ENCODE measurements at places on chromosomes 2 and 18. TPM values are rescaled to one million over a fixed set of nuclear protein-coding genes. Genes with fewer than 3 reads are reported as not detected.

- DNase-seq, result no peak
These were observed 9.9 kb downstream of the PLEKHM3 start for GRCh38 chr2:208015475-208015874.

- DNase-seq, result no peak
These were observed 77.0 kb upstream of the SPOPL start for GRCh38 chr2:138424436-138425140.

- DNase-seq, result no peak
These were observed 44.4 kb upstream of the RBM44 start for GRCh38 chr2:237754182-237754581.

DNA sequence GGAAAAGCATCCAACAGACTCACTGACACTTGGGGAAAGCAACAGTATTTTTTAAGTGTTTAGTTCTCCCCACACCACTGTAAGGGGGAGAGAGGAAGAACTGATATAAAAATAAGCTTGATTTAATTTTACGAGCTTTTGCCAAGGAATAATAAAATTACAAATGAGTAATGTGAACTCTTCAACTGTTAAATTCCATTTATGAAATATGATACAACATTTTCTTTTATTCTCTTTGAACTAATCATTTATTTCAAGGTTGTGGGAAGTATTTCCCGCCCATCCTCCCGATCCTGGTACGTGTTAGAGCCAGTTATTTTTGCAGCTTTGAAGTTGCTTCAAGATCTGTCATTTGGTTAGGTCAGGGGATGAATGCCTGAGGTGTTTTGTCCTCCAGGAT, 35.2 kb downstream of the WDPCP start:
- no peak for DNase-seq

TXNDC2 gene
- total RNA-seq, result 0.28 TPM

Measured in H9 (cell line).